ENCODE measurements at places on chromosomes 12 and 14. TPM values are rescaled to one million over a fixed set of nuclear protein-coding genes. Genes with fewer than 3 reads are reported as not detected.

DNA sequence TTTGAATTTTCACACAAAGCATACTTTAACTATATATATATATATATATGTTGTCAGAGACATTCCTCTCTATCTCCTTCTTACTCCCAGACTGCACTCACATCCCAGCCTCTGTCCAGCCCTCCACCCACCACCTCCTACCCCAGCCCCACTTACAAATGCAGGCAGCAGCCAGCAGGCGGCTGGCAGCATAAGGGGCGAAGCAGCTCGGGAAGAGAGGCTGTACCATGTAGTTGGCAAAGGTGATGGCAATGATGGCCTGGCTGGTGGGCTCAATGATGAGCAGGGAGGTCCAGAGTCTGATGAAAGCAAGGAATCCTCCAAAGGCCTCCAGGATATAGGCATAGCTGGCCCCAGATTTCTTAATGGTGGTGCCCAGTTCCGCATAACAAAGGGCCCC, 2.5 kb downstream of the SLC7A7 start:
- H3K27ac ChIP-seq: peak overlapping the region; percentile 69
- no peaks in the 10 kb centered on the region for H3K27me3 ChIP-seq
- no peak for DNase-seq

The OASL gene
- 0.37 TPM for total RNA-seq

DNA sequence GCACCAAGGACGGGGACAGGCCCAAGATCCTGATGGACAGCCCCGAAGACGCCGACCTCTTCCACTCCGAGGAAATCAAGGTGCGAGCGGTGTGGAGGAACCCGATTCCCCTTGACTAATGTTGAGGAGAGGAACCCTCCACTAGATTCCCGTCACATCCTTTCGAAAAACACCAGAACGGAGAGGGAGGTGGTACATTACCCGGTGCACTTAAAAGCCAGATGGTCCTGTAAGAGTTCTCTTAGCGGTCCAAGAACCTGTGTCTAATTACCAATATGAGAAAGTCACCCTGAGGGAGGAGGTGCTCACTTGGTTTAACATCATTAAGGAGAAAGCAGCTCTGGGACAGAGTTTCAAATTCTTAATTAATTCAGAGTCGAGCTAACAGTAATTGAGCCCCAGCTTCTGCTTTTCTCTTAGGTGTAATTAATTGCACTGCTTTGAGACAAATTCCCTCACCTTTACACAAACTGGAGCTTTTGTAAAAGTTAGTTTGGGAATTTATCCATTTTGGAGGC, 450 bp downstream of the PRKAB1 start:
- peak overlapping the region; percentile 96 for H3K4me3 ChIP-seq
- peaks cover 29% of the 10 kb centered on the region for H3K4me1 ChIP-seq
- H3K27ac ChIP-seq: peak overlapping the region; percentile 93
- H3K36me3 ChIP-seq: peaks cover 20% of the 10 kb centered on the region
- no peaks in the 10 kb centered on the region for H3K27me3 ChIP-seq
- DNase-seq: no peak

The PLCZ1 gene
- not detected for total RNA-seq

GRCh38 chr12:69484428-69484827, 14.2 kb downstream of the FRS2 start:
- peaks cover 8% of the 10 kb centered on the region for H3K4me1 ChIP-seq
- H3K27ac ChIP-seq: no peak overlapping the region
- peaks cover 6% of the 10 kb centered on the region for H3K36me3 ChIP-seq
- no peaks in the 10 kb centered on the region for H3K27me3 ChIP-seq
- no peak overlapping the region for H3K4me3 ChIP-seq

DNA sequence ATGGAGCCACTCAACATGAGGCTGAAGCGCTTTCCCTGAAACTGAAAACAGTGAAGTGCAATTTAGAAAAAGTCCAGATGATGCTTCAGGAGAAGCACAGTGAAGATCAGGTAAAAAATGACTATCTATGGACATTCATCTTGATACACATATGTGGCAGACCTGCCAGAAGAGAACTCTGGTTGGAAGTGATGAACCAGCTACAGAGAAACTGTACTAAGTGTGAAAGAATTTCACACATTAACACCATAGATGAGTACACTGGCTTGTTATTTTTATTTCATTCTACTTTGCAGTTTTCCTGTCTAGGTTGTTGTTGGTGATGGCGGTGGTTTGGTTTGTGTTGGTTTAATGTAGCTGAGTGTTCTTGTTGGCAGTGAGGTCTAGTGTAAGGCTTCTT, 174.7 kb downstream of the ESR2 start:
- no peak overlapping the region for H3K4me3 ChIP-seq
- H3K36me3 ChIP-seq: peaks cover 6% of the 10 kb centered on the region
- DNase-seq: no peak
- H3K27me3 ChIP-seq: no peaks in the 10 kb centered on the region
- no peaks in the 10 kb centered on the region for H3K4me1 ChIP-seq

DNA sequence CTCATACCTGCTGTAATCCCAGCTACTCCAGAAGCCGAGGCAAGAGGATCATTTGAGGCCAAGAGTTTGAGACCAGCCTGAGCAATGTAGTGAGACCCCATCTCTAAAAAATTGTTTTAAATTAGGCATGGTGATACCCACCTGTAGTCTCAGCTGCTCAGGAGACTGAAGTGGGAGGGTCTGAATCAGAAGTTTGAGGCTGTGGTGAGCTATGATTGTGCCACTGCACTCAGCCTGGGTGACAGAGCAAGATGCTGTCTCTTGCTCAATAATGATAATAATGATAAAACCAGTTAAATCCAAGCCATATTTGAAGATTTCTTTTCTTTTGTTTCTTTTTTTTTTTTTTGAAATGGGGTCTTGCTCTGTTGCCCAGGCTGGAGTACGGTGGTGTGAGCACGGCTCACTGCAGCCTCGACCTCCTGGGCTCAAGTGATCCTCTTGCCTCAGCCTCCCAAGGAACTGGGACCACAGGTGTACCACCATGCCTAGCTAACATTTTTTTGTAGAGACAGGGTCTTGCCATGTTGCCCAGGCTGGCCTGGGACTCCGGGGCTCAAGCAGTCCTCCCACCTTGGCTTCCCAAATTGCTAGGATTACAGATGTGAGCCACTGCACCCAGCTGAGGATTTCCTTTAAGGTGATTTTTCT, 12.8 kb downstream of the PSMA6 start:
- peaks cover 8% of the 10 kb centered on the region for H3K4me1 ChIP-seq
- H3K27me3 ChIP-seq: no peaks in the 10 kb centered on the region

DNA sequence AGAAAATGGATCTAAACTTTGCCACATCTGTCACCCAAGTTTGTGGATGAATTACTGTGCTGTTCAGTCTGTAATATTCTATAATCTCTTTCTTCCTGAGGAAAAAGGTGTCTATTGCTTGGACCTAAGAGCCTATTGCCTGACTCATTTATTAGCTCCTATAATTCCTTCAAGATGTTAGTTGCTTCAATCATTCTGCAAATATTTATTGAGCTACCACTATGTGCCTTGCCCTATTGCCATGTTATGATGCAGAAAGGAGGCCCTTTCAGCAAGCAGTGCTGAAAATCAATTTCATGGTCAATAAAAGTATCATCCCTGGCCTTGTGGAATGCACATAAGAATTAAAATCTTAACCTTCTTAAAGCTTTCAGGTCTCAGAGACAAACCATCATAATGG, 113.6 kb downstream of the CCER1 start:
- H3K27ac ChIP-seq: no peak overlapping the region
- H3K4me1 ChIP-seq: peaks cover 2% of the 10 kb centered on the region
- DNase-seq: no peak
- no peaks in the 10 kb centered on the region for H3K27me3 ChIP-seq
- H3K36me3 ChIP-seq: no peaks in the 10 kb centered on the region

The PLEKHG3 gene
- total RNA-seq: 34.3 TPM

The NOXRED1 gene
- 0.32 TPM for total RNA-seq

The TAS2R9 gene
- not detected for total RNA-seq

- no peak for DNase-seq
- H3K27me3 ChIP-seq: no peaks in the 10 kb centered on the region
- no peaks in the 10 kb centered on the region for H3K36me3 ChIP-seq
- no peaks in the 10 kb centered on the region for H3K4me1 ChIP-seq
These were observed 855.6 kb upstream of the TMEM132C start for GRCh38 chr12:127411166-127411915.

The INHBC gene
- total RNA-seq: not detected

GRCh38 chr12:9843407-9843806, 16.1 kb downstream of the KLRF1 start:
- no peaks in the 10 kb centered on the region for H3K27me3 ChIP-seq
- no peak for DNase-seq
- H3K36me3 ChIP-seq: no peaks in the 10 kb centered on the region
- no peak overlapping the region for H3K27ac ChIP-seq
- no peak overlapping the region for H3K4me3 ChIP-seq

The BICDL1 gene
- not detected for total RNA-seq

- no peaks in the 10 kb centered on the region for H3K27me3 ChIP-seq
- peaks cover 4% of the 10 kb centered on the region for H3K36me3 ChIP-seq
- H3K27ac ChIP-seq: no peak overlapping the region
These were observed 13.5 kb downstream of the EXD2 start for GRCh38 chr14:69204753-69205152.

DNA sequence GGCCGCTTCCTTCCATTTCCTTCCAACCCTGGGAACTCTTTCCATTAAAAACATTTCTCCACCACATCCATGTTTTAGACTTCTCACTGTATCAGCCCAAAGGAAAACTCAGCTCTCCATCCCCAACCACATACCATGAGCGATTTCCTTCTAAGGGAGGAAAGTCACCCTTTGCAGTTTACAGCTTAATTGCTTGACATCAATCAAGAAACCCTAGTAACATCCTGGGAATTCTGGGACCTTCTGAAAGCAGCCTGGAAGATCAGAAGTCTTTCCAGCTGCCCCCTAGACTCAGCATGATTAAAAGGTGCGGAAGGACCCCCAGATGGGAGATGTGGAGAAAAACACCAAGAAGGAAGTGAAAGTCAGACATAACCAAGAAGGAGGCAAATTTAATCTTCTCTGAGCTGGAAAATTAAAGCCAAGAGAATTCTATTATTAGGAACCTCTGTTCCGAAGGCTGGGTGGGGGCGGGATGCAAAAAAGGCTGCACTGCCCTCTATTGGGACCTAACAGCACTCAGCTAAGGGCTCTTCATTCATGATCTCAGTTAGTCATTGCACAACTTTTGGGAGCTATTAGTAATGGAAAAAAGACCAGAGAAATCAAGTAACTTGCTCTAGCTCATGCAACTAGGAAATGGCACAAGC, 73.3 kb upstream of the PLXNC1 start:
- no peaks in the 10 kb centered on the region for H3K27me3 ChIP-seq
- peak overlapping the region; percentile 93 for H3K27ac ChIP-seq
- DNase-seq: peak; percentile 78

The RD3L gene
- total RNA-seq: 12.4 TPM

The LRCOL1 gene
- not detected for total RNA-seq

The KRT3 gene
- total RNA-seq: not detected

The ZNF605 gene
- 9.3 TPM for total RNA-seq

- H3K36me3 ChIP-seq: peaks cover 81% of the 10 kb centered on the region
- H3K4me1 ChIP-seq: peaks cover 12% of the 10 kb centered on the region
- DNase-seq: peak; percentile 61
- no peaks in the 10 kb centered on the region for H3K27me3 ChIP-seq
- H3K4me3 ChIP-seq: no peak overlapping the region
These were observed 199.5 kb downstream of the ANO6 start for GRCh38 chr12:45415393-45415817.

GRCh38 chr12:57112492-57113294, 1.5 kb upstream of the STAT6 start:
- no peaks in the 10 kb centered on the region for H3K27me3 ChIP-seq
- H3K4me3 ChIP-seq: peak overlapping the region; percentile 54
- DNase-seq: no peak
- peak overlapping the region; percentile 93 for H3K27ac ChIP-seq
- peaks cover 29% of the 10 kb centered on the region for H3K4me1 ChIP-seq
- no peaks in the 10 kb centered on the region for H3K36me3 ChIP-seq

The PAH gene
- total RNA-seq: not detected

The PCED1B gene
- 0.39 TPM for total RNA-seq

The FGD6 gene
- total RNA-seq: 15.7 TPM

The OR11H12 gene
- not detected for total RNA-seq

GRCh38 chr12:69502345-69503081, 32.3 kb downstream of the FRS2 start:
- H3K4me1 ChIP-seq: no peaks in the 10 kb centered on the region
- no peaks in the 10 kb centered on the region for H3K36me3 ChIP-seq
- DNase-seq: no peak
- no peaks in the 10 kb centered on the region for H3K27me3 ChIP-seq

DNA sequence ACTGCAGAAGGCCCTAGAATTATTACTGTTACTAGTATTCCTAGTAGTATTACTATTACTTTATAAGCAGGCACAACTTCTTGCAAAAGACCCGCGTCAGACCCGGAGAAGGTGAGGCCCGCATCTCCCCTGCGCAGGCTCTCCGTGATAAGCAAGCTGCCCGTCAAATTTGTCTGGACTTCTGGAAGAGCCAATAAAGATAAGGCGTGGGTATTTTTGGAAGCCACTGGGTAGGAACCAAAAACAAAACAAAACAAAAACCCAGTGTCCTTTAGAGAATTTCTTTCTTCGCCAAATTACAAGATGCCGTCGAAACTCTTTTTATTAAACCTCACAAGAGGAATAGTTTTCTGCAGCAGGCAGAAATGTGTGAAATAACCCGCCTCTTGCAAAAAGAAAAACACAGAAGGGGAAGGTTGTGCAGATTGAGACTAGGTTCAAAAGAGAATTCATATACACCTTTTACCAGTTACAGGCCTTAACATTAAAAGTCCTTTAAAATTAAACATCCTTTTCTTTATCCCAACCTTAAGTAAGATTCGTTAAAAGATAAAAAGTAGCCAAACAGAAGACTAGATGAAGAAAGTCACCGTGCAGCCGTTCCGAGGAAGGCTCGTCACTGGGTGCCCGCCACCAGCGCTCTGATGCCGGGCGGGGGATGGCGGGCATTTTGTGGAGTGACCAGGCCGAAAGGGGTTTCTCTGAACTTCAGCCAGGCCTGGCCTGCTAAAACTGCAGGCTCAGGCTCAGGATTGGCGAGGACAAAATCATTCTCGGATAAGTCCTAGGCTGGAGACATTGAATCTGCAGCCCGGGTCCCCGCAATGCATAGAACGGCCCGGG, 1.6 kb downstream of the TBX5 start:
- H3K4me3 ChIP-seq: peak overlapping the region; percentile 59
- H3K36me3 ChIP-seq: no peaks in the 10 kb centered on the region

The OAS3 gene
- 45.1 TPM for total RNA-seq

The LUM gene
- total RNA-seq: 213 TPM

The WIF1 gene
- not detected for total RNA-seq

GRCh38 chr14:58088961-58089360, 63.1 kb downstream of the ARMH4 start:
- H3K27ac ChIP-seq: no peak overlapping the region
- no peak for DNase-seq
- no peaks in the 10 kb centered on the region for H3K36me3 ChIP-seq
- no peak overlapping the region for H3K4me3 ChIP-seq
- H3K27me3 ChIP-seq: no peaks in the 10 kb centered on the region
- peaks cover 10% of the 10 kb centered on the region for H3K4me1 ChIP-seq
